Cerebellar cortex (tissue), 1 donor: ENCODE measurements at places on chromosomes 2 and 18.

DNA sequence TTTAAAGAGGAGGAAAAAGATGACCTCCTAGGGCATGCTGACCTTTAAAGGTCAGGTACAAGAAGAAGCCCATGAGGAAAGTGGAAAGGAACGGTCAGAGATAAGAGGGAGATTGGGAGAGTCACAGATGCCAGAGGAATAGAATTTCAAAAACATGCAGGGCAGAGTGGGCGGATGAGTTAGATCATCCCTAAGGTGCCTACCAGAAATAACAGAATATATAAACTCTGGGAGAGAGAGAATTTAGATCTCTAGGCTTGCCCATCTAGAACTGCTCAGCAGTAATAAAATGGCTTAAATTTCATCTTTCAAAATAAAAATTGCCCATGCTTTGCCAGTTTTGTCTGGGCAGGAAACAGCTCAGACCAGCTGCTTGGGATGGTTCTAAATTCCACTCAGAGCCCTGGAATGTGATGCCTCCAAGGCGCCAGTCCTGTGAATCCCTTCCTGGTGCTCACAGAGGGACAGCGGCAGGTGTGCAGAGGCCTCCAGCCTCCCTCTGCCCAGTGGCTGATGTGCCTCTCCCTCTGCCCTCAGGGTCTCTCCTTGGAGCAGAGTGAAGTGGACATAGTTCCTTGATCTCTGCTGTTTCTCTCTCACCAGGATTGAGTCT, 130.9 kb downstream of the ANTXR1 start:
- DNase-seq: no peak

GRCh38 chr2:199612509-199613130, 154.9 kb upstream of the SATB2 start:
- DNase-seq: no peak

GRCh38 chr2:181074457-181074856, 94.1 kb downstream of the UBE2E3 start:
- DNase-seq: no peak

GRCh38 chr2:162430323-162430722, 86.4 kb downstream of the GCA start:
- no peak for DNase-seq

DNA sequence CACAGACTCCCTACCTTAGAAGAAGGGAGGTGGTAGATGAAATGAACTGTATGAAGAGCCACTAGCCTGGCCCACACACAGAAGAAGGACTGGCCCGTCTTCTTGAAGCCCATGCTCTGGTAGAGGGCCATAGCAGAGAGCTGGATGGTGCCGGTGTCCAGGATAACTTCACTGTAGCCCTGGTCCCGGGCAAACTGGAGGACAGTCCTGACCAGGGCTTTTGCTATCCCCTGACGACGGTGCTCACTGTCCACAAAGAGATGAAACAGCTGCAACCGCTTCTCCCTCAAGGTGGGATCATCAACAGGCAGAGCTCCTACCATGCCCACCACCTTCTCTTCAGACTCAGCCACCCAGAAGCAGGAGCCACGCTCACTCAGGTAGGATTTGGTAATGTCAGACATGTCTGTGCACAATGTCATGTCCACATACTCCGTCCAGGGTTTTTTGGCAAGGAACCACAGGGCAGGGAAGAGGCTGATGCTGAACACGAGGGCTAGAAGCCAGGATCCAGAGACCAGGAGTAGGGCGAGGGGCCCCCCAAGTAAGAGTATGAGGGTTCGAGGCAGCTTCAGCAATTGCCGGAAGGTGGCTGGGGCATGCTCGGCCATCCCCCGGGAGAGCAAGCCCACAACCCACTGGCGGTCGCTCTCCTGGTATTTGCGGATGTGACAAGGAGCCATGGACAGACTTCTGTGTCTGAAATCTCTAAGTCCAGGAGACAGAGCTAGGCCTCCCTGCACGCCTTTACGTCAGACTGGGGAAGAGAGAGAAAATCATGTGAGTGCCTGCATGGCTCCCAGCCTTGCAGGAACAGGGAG, 1.1 kb downstream of the NAT8 start:
- DNase-seq: no peak

DNA sequence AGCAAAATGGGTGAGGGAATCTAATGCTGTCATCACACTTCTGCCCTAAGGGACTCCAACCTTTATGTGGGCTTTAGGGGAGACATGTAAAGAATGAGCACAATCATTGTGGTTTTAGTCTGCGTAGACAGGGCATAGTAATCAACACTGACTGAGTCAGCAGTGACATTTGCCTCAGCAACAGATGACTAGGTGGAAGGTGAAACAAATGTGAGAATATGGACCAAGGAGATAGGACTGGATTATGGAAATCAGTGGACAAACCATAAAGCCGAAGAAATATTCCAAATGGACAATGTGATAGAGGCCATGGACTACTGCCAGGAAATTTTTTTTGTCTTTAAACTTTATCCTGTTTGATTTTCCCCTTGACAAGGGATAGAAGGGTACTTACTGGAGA, 83.9 kb downstream of the PDK1 start:
- DNase-seq: no peak

GRCh38 chr18:28916456-28916855, 739.5 kb upstream of the CDH2 start:
- no peak for DNase-seq

- no peak for DNase-seq
These were observed 498 bp downstream of the ITGAV start for GRCh38 chr2:186590350-186590758.
